Stomach (tissue), 19 donors: ENCODE measurements at places on chromosomes 4 and X. TPM values are rescaled to one million over a fixed set of nuclear protein-coding genes. Genes with fewer than 3 reads are reported as not detected.

Gene P2RY4
- 0.89 TPM for total RNA-seq

Gene FGG
- total RNA-seq, result not detected

Gene NAP1L2
- not detected for total RNA-seq

Gene MSX1
- not detected for total RNA-seq

Gene YTHDC1
- 90.7 TPM for total RNA-seq

Gene PCDH18
- 5.8 TPM for total RNA-seq

Gene ATP7A
- 38.2 TPM for total RNA-seq

Gene SLC10A6
- 7.6 TPM for total RNA-seq

Gene CT45A1
- not detected for total RNA-seq

Gene EDNRA
- total RNA-seq, result 0.58 TPM

Gene ADH5
- 94.2 TPM for total RNA-seq

Gene NDNF
- total RNA-seq, result 4.8 TPM

Gene TKTL2
- total RNA-seq, result not detected

Gene MAGED4
- 12.5 TPM for total RNA-seq

Gene F9
- total RNA-seq, result not detected

Gene RPL36A
- 1,097 TPM for total RNA-seq

Gene HNRNPD
- 95.7 TPM for total RNA-seq
